ENCODE measurements at places on chromosomes 1 and 21. TPM values are rescaled to one million over a fixed set of nuclear protein-coding genes. Genes with fewer than 3 reads are reported as not detected.

Gene VWA1
- 1.6 TPM for total RNA-seq

Gene SELENBP1
- 125 TPM for total RNA-seq

Gene RIPPLY3
- not detected for total RNA-seq

Gene HIVEP3
- total RNA-seq: 0.26 TPM

Gene PHTF1
- total RNA-seq: 36.3 TPM

Gene GJA9
- not detected for total RNA-seq

Gene RGSL1
- total RNA-seq: not detected

Gene ADGRB2
- 4.0 TPM for total RNA-seq

Gene PAPPA2
- 0.31 TPM for total RNA-seq

Gene GJC2
- total RNA-seq: 3.2 TPM

Gene SPRR1B
- not detected for total RNA-seq

Gene SERTAD4
- total RNA-seq: 3.4 TPM

Gene ANKRD34A
- 0.62 TPM for total RNA-seq

Gene METTL18
- total RNA-seq: 9.5 TPM

Gene CD52
- total RNA-seq: not detected

Gene CADM3
- not detected for total RNA-seq

Gene ZMYND12
- 0.92 TPM for total RNA-seq

Gene MRAP
- not detected for total RNA-seq

Gene EDN2
- total RNA-seq: not detected

Gene HFM1
- total RNA-seq: 0.13 TPM

Gene AK5
- total RNA-seq: 8.8 TPM

Gene FAM78B
- 0.25 TPM for total RNA-seq
